Substantia nigra (tissue), 51 donors: ENCODE measurements at places on chromosomes 6 and 20.

DNA sequence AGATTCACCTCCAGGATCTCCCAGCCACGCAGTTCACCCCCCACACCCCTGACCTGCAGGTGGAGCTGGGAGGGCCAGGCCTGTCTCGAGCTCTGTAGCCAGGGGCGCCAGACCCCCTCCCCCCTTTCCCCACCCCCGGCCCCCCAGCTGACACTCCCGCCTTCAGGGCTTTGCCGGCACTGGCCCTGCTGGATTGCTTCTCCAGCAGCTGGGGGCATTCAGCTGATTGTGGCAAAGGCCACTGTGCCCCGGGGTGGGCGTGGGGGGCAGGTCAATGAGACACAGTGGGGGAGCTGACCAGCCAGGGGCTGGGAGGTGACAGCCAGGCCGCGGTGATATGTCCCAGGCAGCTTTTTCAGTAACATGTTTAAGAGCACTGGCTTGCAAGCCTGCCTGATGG, 22.2 kb downstream of the ZBP1 start:
- no peak for DNase-seq

DNA sequence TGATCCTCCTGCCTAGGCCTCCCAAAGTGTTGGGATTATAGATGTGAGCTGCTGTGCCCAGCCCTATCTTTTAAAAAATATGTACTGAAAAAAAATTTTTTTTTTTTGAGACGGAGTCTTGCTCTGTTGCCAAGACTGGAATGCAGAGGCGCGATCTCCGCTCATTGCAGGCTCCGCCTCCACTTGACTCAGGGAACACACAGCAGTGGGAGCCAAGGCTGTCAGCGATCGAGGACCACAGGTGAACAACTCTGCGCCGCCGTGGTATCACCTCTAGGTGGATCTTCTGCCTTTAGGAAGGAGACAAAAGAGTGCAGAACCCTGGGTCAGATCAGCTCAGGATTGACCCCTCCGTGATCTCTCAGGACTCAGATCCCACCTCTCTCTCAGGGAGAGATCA, 13.7 kb downstream of the RAET1E start:
- no peak for DNase-seq

GRCh38 chr6:43606019-43606418, 23.0 kb downstream of the GTPBP2 start:
- DNase-seq = no peak

DNA sequence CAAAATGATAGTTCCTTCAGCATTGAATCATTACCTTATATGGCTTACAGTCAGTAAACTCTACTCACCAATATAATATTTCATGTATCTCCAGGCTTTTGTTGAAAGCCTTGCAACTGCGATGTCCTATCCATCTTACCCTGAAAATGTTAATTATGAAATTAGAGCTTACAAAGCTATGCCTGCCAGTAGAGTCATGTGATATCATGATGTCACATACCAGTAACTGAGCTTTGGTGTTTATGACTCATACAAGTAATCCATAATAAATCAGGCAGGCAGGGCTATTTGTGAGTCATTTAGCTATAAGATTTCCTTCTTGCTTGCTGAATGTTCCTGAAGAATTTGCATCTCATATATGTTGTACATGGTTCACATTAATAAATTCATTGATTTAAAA, 44.9 kb upstream of the FAM83B start:
- no peak for DNase-seq

DNA sequence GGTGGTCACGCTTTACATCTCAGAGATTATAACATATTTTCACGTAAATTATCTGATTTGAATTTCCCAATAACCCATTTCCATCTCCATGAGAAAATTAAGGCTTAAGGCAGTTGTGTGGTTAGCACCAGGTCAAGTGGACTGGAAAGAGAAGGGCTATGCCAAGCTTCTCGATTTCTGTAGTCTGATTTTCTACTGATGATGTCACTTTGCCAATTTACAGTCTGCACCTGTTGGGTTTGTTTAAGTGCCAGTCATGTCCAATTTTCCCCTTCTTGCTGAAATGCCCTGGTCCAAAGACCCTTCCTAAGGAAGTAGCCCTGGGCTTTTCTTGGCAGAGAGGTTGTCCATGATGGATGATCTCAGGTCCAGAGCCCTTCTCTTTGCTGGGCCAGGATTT, 562.3 kb upstream of the BTBD3 start:
- no peak for DNase-seq

DNA sequence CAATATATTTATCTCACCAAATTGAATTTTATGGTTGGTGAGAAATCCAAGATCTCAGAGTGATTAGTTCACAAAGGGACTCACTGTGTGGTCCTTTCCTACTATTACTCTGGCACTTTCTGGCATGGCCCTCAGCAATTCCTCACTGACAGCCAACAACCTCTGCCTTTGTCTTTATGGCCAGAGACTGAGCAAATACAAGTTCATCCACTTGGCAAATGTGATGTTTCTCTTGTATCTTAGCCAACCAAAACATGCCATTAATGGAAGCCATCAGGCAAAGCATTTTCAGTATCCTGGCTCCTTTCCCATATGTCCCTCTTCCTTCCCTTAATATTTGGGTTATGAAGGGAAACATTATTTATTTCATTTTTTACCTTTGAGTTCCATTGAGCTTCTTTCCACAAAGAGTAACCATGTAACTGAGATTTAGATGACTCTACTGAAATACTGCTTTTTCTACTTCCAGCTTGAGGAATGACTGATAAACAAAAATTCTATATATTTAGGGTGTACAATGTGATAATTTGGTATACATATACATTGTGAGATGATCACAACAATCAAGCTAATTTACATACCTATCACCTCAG, 30.8 kb upstream of the SMLR1 start:
- no peak for DNase-seq
